ENCODE measurements at places on chromosomes 16 and 17.
A peak's percentile ranks its signal among the peaks of the same experiment; 100 is the strongest.

GRCh38 chr17:35560703-35561102 is at the start of gene SLFN14:
Gene SLFN14 (minus strand): TSS chr17:35560819. CDS start chr17:35558062, 2,757 bp downstream.
- no peak for DNase-seq

GRCh38 chr16:19123535-19124178 is 9.9 kb downstream of the ITPRIPL2 start:
- DNase-seq, result no peak

DNA sequence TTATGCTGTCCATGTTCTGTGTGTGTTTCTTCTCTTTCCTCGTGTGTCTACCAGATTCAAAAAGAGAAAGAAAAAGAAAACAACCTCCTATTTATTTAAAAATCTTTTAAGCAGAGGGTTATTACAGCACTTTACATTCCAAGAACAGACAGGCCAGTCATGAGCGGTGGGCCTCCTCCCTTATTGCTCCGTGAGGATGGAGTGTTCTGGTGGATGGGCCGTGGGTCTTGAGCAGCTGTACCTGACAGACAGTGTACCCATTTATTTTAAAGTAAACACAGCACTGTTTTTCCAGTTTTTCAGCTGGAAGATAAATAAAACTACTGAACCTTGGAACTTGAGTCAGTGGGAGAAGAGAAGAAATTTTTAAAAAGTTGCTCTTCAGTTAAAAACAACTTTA is 52.4 kb downstream of the WWP2 start:
- DNase-seq, result no peak

DNA sequence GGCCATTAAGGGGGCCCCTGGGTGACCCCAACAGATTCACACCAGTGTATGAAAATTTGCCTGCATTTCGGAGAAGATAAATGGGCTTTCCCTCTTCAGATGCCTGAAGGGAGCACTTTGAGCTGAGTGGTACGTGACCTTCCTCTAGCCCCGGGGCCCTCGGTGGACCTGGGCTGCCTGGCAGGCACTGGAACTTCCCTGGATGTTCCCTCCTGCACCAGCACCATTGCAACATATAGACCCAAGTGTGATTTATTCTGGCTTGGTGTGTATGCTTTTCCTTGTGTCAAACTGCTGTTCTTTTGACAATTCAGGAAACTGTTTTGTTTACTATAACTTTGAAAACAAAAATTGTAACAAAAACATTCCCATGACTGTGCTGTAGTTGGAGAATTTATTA is 93.8 kb downstream of the TNFRSF13B start:
- DNase-seq, result no peak

DNA sequence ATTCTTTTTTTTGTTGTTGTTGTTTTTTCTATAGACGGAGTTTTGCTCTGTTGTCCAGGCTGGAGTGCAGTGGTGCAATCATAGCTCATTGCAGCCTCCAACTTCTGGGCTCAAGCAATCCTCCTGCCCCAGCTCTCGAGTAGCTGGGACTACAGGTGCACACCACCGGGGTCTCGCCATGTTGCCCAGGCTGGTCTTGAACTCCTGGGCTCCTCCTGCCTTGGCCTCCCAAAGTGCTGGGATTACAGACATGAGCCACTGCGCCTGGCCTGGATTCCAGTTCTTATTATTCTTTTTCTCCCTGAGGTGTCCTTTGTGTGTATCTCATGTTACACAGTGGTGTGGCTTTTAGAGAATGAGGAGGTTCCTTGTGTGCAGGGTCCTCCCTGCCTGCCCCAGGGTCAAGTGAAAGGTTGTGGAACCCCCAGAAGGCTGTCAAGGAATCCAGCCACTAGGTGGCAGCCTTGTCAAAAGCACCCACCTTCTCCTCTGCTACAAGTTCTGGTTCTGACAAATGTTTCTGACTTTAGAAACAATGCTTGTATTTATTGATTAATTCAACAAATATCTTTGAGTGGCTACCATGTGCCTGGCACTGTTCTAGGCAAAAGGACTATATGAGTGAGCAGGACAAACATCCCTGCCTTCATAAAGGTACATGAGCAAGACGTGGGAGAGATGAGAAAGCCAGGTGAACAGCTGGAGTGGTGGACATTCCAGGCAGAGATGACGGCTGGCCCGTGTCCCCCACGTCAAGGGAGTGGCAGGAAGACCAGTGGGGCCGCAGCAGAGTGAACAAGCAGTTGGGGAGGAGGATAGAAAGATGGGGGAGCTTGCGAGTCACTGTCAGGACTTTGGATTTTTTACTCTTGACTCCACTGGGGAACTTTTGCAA is 112.4 kb downstream of the SPECC1 start:
- peak; percentile 74 for DNase-seq

- DNase-seq, result no peak
Observed at GRCh38 chr17:45288825-45289224, 26.9 kb upstream of the SPATA32 start.

GRCh38 chr17:850851-851763 is 69.0 kb downstream of the MRM3 start:
- DNase-seq, result no peak

DNA sequence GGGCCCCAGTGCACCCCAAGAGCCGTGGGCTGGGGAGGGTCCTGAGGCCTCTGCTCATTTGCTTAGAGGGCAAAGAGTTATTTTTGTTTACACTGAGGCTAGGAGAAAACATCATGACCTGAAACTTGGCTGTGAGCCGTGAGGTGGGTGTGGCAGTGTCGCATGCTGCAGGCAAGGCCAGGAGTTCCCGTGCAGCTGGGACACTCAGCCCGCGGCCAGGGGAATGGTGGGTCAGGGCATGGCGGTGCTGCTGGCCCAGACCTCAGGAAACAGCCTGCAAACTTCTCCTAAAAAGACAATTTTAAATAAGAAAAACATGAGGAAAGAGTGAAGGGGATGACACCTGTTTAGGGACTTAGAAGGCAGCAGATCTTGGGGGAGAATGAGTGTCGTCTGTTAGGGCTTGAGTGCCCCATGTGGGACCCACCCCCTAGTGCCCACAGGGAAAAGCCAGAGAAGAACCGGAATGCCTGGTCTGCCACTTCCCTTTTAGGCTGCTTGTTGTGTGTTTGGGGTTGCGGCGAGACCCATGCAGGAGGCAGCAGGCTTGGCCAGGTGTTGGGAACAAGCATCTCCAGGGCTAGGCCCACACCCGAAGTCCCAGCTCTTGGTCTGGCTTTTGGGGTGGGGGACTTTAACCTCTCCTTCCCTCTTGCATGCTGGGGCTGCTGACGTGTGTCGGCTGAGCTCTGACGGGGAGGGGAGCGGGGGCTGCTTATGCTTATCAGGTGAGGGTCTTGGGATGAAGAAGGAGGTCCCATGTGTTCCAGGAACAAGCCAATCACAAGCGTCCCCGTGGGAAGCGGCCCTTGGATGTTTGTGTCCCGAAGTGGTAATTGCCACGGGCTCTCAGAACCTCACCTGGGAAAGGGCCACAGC is 80.9 kb upstream of the GNG13 start:
- DNase-seq, result no peak

- no peak for DNase-seq
Observed at GRCh38 chr17:29346462-29346861, 43.7 kb upstream of the TAOK1 start.

GRCh38 chr17:13292291-13292690 is 274.5 kb upstream of the ELAC2 start:
- DNase-seq, result no peak

GRCh38 chr17:45406107-45406506 is 26.6 kb downstream of the ARHGAP27 start:
- DNase-seq, result no peak

GRCh38 chr17:2238432-2239169 is 65.0 kb downstream of the SMG6 start:
- no peak for DNase-seq

DNA sequence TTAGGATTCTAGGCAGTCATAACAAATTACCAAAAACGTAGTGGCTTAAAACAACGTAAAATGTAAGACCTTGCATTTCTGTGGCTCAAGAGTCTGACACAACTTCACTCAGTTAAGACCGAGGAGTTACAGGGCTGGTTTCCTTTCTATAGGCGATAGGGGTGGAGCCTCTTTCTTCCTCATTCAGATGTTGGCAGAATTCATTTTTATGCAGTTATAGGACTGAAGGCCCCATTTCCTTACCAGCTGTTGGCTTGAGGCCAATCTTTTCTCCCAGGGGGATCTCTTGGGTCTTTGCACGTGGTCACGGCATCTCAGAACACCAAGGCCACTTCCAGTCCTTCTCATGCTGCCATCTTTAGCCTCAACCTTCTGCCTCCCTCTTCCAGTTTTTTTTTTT is 145.2 kb downstream of the KCNJ2 start:
- no peak for DNase-seq

DNA sequence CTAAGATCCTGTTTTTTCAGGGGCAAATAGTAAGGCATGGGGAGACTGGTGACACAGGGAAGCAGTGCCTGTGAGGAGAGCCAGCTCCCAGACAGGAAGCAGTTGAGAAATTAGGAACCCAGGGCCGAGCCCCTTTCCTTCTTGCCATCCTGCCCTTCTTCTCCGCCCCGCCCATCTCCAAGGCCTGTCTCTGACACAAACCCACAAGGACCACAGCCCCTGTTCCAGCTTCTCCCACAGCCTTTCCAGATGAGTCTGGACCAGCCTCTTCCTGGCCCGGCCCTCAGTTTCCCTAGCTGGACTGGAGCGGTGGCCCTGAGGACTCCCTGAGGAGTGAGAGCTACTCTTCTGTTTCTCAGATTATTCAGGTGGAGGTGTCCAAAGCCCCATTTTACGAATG is 9.9 kb downstream of the CCDC102A start:
- no peak for DNase-seq

GRCh38 chr17:59466946-59467801 is 98.2 kb upstream of the DHX40 start:
- no peak for DNase-seq

DNA sequence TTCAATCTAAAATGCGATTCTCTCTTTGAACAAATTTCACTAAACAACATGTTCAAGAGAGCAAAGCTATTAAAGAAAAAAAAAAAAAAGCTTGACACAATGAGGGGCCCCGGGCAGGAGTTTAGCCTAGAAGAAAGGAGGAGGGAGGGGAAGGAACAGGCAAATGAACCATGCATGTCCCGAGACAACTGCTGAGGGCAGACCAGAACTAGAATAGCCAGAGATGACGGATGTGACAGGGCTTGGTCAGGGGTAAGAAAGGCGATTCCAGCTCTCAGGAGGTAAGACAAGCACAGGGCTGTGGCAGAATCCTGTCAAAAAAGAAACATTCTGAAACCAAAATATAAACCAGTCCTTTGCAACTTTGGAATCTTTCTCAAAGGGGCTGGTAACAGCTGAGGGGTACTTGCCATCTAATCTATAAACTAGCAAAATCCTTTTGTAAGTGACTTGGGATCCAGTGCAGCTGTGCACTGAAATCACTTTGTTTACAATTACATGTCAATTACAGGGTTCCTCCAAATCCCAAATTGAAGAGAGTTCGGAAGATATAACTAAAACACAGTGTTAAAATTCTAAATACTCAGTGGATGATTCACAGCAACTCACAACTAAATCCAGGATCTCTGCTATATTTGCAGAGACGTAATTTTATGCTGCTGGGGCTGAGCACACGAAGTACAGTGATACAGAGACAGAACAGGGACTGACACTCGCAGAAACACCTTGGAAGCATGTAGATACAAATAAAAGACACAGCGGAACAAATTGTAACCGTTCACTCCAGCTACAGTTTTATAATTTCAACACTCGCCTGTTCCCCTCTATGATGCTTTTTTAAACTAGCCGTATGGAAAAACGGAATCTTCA is 567.4 kb upstream of the ZFHX3 start:
- DNase-seq, result no peak

DNA sequence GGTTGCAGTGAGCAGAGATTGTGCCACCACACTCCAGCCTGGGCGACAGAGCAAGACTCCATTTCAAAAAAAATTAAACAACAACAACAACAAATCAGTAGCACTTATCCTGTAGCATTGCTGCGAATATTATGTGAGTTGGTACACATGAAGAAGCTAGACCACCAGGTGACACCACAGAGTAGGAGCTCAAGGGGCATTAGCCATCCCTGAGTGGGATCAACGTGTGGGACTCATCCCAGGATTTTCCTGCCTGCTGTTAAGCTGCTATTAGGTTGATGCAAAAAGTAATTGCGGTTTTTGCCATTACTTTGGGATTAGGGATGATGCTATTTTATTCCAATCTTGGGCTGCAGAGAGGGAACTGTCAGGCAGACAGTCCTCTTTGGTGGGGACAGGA is 47.2 kb downstream of the OTOA start:
- no peak for DNase-seq

DNA sequence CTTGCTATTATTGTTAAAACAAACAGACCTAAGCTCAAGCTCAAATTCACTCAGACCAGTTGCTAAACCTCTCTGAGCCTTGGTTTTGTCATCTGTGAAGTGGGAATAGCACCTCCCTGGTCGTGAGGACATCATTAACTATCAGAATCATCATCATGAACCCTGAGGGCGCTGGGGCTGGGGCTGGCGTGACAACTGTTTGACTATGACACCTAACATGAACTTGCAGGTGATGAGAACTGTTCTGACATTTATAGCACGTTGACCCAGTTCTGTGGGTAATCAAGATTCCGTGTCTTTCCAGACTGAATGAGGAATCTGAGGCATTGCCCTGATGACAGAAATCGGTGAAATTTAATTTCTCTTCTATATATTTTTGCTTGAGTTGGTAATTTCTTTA is 71.3 kb upstream of the CDH5 start:
- no peak for DNase-seq

DNA sequence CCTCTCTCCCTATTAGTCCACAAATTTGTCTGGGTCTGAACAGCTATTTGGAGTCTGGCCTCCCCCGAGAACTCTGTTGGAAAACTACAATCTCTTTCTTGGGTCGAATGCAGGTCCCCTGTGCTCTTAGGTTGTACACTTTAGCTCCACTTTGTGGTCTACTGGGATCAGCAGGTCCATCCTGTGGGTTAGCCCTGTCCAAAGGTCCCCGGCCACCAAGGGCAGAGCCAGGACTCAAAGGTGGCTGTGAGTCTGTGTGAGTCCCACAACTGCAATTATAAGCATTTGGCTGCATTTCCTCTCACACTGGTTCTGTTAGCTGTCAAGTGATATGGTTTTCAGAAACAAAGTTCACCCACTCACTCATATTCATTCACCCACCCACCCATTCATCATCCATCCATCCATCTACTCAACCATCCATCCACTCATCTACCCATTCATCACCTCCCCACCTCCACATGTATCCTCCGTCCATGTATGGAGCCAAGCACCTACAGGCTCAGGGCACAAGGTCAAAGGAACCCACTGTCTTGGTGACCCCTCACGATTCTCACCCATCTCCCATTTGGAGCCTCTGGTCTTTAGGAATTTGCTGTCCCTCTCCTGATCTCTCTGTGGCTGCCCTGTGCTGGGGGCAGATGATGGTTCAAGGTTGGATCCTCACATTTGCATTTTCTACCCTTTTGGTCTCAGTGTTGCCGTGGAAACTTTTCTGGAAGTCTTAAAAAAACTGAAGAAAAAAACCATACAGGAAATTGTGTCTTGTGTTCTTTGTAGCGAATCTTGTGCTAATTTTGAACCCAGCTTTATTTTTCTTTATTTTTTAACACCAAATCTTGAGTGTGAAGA is 45.8 kb downstream of the IRF8 start:
- DNase-seq, result no peak

- no peak for DNase-seq
Observed at GRCh38 chr17:10992106-10992880, 154.4 kb upstream of the PIRT start.

- no peak for DNase-seq
Observed at GRCh38 chr16:53789137-53789536, 85.2 kb downstream of the FTO start.

All from activated naive CD8-positive, alpha-beta T cell treated with anti-CD3 and anti-CD28 coated beads, Interleukin-2, amount 50 U/mL, for 24 hours (primary cell).